ENCODE measurements at places on chromosomes 12 and 14.
A peak's percentile ranks its signal among the peaks of the same experiment; 100 is the strongest.

- DNase-seq = peak; percentile 12
Measured at GRCh38 chr12:82517027-82517426, 158.7 kb downstream of the METTL25 start.

DNA sequence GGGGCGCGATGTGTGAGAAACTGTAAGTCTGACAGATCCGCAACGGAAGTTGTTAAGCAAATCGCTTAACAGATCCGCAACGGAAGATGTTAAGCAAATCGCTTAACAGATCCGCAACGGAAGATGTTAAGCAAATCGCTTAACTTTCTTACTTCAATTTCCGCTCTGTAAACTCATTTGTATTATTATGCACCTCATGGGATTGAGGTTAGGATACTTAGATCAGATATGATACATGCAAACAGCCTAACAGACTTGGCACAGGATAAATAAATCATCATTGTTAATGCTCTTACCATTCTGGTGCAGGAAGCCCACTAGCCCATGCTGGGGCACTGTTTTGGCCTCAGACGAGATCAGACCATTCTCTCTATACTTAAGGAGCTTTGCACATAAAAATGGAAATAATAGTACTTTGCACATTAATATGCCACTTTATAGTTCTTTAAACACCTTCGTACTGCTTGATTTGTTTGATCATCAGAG lies 399 bp downstream of the NCAPD2 start:
- DNase-seq = peak; percentile 49

GRCh38 chr12:34397591-34398365 lies 375.5 kb downstream of the ALG10 start:
- DNase-seq = no peak

DNA sequence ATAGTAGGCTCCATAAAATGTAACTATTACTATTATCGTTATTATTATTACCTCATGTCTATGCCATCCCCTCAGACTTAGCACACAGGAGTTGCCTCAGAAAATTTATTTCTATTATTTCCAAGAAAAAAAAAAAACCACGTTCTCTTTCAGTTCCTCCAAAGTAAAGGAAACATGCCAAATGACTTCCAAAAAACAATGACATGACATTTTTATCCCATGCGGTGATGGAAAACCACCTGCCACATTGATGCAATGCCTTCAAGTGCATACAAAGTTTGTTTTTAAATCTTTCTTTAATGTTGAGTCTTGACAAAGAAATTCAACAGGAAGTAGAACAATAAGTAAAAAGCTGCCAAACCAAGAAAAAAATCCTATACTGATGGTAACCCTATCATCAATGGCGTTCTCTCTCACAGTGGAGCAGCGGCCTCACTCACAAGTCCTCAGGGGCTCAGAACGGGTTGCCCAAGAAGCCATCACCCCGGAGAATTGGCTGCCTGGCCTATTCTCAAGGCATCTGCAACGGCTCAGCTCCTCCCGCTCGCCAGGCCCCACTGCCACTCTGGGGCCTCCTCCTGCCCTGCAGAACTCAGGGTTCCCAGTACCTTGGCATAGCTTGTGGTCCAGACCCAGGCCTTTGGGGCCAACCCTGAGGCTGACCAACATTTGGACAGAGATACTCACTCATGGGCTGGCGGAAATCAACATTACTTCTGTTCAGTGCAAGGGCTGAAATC lies 51.9 kb downstream of the SERPINA3 start:
- DNase-seq = no peak

DNA sequence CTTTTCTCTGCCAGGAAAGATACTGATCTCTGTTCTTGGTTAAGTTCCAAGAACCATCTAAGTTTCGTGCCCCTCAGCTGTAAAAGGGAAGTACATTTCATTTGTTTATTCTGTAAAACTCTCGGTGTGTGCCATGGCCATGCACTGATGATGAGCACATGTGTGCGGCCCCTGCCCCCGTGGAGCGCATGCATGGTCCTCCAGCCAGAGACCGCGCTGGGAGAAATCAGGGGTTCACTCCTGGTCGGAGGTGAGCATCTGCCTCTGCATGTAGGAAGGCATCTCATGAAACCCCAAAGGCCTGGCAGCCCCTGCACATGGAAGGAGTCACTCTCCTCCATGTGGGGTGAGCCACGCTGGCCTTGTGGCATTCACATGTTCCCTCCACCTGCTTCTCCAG lies 102.5 kb upstream of the RTL1 start:
- no peak for DNase-seq

DNA sequence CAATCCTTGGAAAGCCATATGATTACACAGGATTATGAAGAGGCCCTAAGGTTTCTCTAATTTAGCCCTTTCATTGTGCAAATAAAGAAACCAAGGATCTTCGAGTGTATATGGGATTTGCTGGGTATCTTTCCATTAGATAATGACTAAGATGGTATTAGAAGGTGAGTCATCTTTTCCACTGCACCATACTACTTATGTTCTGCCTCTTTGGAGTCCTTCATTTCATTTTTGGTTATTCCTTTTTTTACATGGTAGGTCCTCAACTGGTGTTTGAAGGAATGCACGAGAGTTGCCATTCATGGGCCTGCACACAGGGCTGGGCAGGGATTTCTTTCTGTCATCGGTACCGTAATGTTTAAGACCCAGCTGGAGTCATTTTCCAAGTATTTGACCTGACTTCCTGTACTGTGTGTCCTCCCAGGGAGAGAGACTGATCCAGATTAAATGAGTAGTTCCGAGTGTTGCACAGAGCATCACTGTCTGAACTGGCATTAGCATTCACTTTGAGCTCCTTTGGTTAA lies 85.7 kb downstream of the BORCS5 start:
- peak; percentile 24 for DNase-seq

- DNase-seq = no peak
Measured at GRCh38 chr14:74309125-74310022, 6.6 kb upstream of the ABCD4 start.

DNA sequence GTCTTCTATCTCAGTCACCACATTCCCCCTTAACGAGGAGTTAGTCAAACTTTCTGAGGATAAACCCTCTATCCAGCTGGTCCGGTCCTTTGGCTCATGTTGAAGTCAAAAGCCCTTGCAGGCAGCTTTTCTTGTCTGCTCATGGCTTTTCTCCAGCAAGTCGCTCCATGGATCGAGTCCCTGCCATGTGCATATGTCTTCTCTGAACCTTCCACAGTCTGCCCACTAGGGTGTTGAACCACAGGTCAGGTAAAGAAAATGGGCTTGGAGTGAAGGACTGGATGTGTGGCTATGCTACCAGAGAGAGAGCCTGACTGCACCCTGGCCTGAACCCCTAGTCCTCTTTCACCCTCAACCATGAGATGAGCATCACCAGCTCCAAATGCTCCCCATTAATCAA lies 22.8 kb downstream of the C14orf132 start:
- DNase-seq = no peak

GRCh38 chr12:132188916-132189325 lies 44.7 kb downstream of the NOC4L start:
- no peak for DNase-seq

DNA sequence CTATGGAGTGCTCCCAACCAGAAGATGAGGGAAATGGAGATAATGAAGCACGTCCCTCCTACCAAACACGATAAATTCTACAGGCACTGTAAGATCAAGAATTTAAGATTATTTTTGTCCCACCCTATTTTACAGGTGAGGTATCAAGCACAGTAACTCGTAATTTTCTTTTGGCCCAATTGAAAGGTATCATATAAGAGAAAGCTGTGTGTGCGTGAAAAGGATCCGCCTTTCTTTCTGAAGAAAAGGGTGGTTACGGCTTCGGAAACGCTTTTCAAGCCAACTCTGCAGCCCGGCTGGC lies 733 bp upstream of the KLHDC2 start:
- DNase-seq = no peak

GRCh38 chr12:121383601-121384021 lies 16.3 kb upstream of the RNF34 start:
- no peak for DNase-seq

GRCh38 chr12:113862590-113863454 lies 103.3 kb downstream of the RBM19 start:
- DNase-seq = peak; percentile 36
